ENCODE measurements at places on chromosomes 1 and 21. TPM values are rescaled to one million over a fixed set of nuclear protein-coding genes. Genes with fewer than 3 reads are reported as not detected.

DNA sequence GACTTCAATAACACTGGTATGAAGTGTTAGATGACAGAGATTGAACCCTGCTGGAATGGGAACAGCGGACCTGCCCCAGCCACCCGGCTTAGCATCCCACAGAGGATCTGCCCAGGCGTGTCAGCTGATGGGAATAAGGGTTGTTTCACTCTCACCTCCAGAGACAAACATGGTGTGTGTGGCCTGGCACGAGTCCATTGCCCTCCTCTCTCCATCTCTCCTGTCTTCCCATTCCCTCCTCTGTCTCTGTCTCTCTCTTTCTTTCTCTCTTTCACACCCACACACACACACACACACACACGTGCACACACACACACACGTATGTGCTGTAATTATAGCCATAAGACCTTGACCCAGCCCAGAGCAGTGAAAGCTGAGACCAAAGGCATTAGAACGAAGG, 200.2 kb downstream of the HIVEP3 start:
- no peak for DNase-seq

DNA sequence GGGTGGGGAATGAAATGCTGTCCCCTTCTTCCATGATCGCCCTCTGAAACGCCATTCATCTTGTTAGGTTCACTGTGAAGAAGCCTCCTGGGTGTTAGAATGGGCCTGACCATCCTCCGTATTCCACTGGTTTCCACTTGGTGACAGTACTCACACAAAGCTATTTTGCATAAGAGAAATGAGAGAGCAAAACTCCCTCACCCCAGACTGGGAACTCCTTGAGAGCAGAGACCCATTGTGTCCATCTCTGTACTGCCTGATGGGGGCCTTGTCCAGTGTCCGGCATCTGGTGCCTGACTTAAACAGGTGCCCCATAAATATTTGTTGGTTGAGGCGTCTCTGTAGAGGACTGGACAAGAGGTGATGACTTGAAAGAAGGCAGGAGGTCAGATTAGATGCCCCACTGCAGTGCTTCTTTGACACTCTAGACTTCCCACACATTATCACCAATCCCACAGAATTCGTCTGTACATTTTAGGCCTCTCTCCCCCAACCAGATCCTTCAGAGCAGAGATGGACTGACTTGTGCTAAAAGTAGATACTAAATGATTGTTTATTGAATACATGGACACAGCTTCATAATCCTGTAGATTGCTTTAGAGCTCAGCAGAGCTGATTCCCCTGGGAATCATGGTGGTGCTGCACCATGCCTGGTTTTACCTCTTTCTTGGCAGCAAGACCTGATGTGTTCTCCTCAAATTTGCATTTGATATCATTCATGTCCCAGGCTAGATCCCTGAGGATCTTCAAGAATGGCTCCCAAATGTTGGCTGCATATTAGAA, 22.4 kb upstream of the KCNA2 start:
- no peak for DNase-seq

- DNase-seq: no peak
These were observed 97.9 kb downstream of the CSMD2 start for GRCh38 chr1:34066981-34067603.

ATAD3C gene
- total RNA-seq: 7.0 TPM

RCSD1 gene
- 18.4 TPM for total RNA-seq
